Astrocyte (in vitro differentiated cells and primary cell): ENCODE measurements at places on chromosomes 12 and 14.
A peak's percentile ranks its signal among the peaks of the same experiment; 100 is the strongest.

GRCh38 chr14:96424109-96424989 is 32.4 kb downstream of the AK7 start:
- H3K27me3 ChIP-seq, result no peaks in the 10 kb centered on the region
- no peaks in the 10 kb centered on the region for H3K36me3 ChIP-seq
- peaks cover 3% of the 10 kb centered on the region for H3K4me1 ChIP-seq
- no peak overlapping the region for H3K27ac ChIP-seq
- peak overlapping the region; percentile 45 for H3K4me3 ChIP-seq

DNA sequence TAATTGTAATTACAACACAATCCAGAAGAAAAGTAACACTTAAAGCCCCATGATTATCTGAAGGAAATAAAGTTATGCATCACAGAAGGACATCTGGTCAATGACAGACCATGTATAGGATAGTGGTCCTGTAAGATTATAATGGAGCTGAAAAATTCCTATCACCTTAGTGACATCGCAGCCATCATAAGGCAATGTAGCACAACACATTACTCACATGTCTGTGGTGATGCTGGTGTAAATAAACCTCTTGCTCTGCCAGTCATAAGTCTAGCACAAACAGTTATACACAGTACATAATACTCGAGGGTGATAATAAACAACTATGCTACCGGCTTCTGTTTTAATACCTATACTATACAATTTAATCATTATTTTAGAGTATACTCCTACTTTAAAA is 11.2 kb downstream of the ATG2B start:
- no peaks in the 10 kb centered on the region for H3K36me3 ChIP-seq
- no peak for DNase-seq

GRCh38 chr12:103241184-103241583 is 254.6 kb downstream of the C12orf42 start:
- H3K4me3 ChIP-seq, result no peak overlapping the region
- no peaks in the 10 kb centered on the region for H3K4me1 ChIP-seq
- DNase-seq, result no peak
- H3K36me3 ChIP-seq, result no peaks in the 10 kb centered on the region
- no peak overlapping the region for H3K27ac ChIP-seq

GRCh38 chr12:47882781-47883546 is 21.8 kb downstream of the VDR start:
- no peak overlapping the region for H3K4me3 ChIP-seq
- H3K27me3 ChIP-seq, result no peaks in the 10 kb centered on the region
- no peaks in the 10 kb centered on the region for H3K36me3 ChIP-seq
- H3K4me1 ChIP-seq, result peaks cover 30% of the 10 kb centered on the region

- no peak overlapping the region for H3K27ac ChIP-seq
- H3K4me3 ChIP-seq, result no peak overlapping the region
- H3K4me1 ChIP-seq, result no peaks in the 10 kb centered on the region
- no peaks in the 10 kb centered on the region for H3K27me3 ChIP-seq
These were observed 217.6 kb downstream of the EFCAB11 start for GRCh38 chr14:89736881-89737280.

GRCh38 chr14:56210571-56210970 is 92.4 kb downstream of the PELI2 start:
- H3K36me3 ChIP-seq, result no peaks in the 10 kb centered on the region
- H3K27ac ChIP-seq, result no peak overlapping the region
- H3K4me3 ChIP-seq, result no peak overlapping the region
- H3K4me1 ChIP-seq, result peaks cover 11% of the 10 kb centered on the region
- peak; percentile 41 for DNase-seq

DNA sequence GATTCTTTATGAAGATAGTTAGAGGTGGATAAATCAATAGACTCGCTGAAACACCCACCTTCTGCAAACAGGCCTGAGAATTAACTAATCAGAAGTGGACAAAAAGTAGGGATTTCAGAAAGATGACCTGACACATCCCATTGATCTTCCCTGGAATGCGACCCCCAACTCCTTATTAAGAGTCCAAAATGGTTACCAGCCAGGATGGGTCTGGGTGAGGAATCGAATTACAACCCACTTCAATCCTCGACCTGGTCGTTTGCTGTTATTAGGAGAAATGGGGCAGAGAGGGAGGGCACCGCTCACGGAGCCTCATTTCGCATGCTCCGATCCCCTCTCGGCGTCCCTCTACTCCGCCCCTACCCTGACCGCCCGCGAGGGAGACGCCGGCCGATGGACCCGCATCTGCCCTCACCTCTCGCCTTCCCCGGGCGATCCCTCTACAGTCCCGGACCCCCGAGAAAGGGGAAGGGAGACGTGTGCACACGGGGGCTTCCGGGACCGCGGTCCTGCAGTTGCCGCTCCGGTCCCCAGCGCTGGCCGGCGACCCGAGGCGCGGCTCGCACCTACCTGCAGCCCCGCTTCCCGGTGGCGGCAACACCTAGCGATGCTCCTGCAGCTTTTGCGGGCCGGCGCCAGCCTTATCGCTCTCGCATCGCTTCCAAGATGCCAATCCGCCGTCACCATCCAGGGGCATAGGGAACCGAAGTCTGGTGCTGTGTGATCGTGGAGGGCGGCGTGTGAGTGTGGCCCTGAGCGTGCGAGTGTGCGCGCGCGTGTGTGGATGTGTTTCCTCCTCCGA is 69.3 kb upstream of the USP15 start:
- no peak for DNase-seq
- H3K27ac ChIP-seq, result no peak overlapping the region
- H3K4me1 ChIP-seq, result peaks cover 16% of the 10 kb centered on the region
- no peaks in the 10 kb centered on the region for H3K36me3 ChIP-seq

DNA sequence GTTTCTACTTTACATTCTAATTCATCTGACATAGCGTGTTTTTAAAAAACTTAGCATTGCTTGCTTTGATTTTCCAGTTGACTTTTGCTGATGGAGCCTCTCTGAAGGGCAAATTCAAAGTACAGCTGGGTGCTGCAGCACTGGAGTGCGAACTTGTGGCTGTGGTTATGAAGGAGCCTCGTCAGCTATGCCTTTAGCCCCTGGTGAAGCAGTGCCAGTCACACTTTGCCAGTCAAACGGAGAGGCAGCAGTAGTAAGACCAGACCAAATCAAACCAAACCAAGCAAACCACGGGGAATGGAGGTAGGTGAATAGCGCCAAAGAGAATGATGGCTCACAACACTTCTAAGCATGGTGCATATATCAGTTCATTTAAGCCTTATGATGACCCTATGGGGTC is 15.1 kb upstream of the SLC38A2 start:
- H3K36me3 ChIP-seq, result no peaks in the 10 kb centered on the region
- H3K4me3 ChIP-seq, result no peak overlapping the region
- peak overlapping the region; percentile 99 for H3K27ac ChIP-seq
- DNase-seq, result no peak
- H3K27me3 ChIP-seq, result no peaks in the 10 kb centered on the region

GRCh38 chr14:102317564-102318248 is 1.8 kb upstream of the ZNF839 start:
- H3K4me3 ChIP-seq, result peak overlapping the region; percentile 64
- peak overlapping the region; percentile 34 for H3K27ac ChIP-seq
- H3K4me1 ChIP-seq, result peaks cover 50% of the 10 kb centered on the region
- no peak for DNase-seq

DNA sequence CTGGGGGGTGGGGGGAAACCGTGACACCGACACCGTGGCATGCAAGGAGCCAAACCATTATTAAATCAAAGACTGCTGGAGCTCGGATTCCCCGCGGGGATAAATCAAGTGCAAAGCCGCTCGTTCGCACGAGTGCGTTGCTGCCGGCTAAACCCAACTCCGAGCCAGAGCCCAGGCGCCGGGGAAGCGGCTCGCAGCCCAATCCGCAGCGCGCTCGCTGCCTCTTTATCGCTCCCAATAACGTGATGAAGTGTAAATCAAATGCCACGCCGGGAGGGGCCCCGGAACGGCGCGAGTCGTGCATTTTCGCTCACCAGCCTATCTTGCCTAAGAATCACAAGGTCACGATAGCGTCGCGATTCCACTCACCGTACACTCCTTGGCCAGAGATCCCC is 1.3 kb downstream of the MDGA2 start:
- H3K27me3 ChIP-seq, result peaks cover 24% of the 10 kb centered on the region
- H3K4me3 ChIP-seq, result peak overlapping the region; percentile 51
- H3K27ac ChIP-seq, result no peak overlapping the region
- no peaks in the 10 kb centered on the region for H3K36me3 ChIP-seq

- H3K36me3 ChIP-seq, result no peaks in the 10 kb centered on the region
- H3K27ac ChIP-seq, result no peak overlapping the region
- no peaks in the 10 kb centered on the region for H3K4me1 ChIP-seq
- H3K27me3 ChIP-seq, result no peaks in the 10 kb centered on the region
- no peak for DNase-seq
- H3K4me3 ChIP-seq, result no peak overlapping the region
These were observed 795.3 kb downstream of the VRK1 start for GRCh38 chr14:97592341-97592980.
